ENCODE measurements at places on chromosomes 2 and 18.

GRCh38 chr2:151204756-151205155 is 56.9 kb downstream of the RBM43 start:
- no peak for DNase-seq

- no peak for DNase-seq
These were observed 38.2 kb downstream of the NHEJ1 start for GRCh38 chr2:219122202-219122980.

DNA sequence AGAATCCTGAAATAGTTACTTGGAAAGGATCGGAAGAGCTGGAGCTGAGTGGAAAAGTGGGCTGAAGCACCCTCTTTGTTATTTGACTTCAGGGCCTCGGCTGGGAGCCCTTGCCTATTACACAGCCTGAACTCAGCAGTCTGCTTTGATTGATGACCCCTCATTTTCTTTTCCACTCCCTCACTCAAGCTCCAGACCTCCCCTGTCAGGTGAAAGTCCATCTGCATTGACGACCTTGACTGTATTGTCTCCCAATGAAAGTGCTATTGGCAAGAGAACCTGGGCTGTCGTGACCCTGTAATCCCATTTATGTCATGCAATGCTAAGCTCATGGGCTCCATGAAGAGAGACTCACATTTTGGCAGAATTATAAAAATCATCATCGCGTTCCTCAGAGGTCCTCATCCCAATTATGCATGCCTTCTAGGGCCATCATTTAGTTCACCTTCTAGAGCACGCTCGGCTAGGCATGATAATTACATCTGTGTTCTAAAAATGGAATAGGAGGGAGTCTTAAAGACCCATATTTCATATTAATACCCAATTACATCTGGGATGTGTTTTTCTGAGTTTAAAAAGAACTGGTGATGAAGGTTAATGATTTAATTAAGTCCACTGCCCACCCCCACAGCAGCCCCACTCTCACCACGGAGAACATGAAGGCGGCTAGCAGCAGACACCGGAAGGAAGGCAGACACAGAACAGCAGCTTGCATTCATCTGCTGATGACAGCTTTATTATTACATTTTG is 472.5 kb downstream of the PID1 start:
- no peak for DNase-seq

- peak; percentile 10 for DNase-seq
These were observed 725 bp downstream of the SLC66A2 start for GRCh38 chr18:79950515-79951341.

DNA sequence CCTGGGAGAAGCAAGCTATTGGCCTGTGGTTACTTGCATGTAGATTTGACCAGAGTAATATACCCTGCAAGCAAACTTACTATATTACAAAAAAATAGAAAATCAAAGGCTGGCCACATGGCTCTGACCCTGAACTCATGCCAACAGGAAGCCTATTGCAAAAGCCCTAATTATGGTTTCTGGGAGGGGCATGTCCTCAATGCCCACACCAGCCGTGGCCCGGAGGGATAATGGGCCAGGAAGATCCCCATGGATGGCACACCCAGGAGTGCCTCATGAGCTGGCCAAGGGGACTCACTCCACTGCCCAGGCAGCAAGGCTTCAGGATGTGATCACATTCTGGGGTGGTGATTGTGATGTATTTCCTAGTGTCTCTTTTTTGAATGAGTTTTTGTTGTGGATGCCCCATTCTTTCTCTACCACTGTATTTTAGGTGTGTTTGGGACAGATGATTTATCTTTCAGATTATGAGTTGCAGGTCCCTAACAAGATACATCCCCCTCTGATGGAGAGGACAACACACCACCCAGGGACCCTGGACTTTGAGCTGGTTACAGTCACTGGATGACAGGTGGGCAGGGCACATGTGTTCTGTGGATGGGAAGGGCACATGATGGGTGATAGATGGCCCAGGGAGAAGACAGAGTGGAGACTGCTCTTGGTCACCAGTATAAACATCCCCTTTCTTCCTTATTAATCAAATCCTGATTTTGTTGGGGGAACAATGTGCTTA is 18.7 kb upstream of the TFCP2L1 start:
- no peak for DNase-seq

- no peak for DNase-seq
These were observed 111.8 kb downstream of the HDAC4 start for GRCh38 chr2:239288951-239289511.

- no peak for DNase-seq
These were observed 532.0 kb upstream of the POU3F3 start for GRCh38 chr2:104321796-104322349.

DNA sequence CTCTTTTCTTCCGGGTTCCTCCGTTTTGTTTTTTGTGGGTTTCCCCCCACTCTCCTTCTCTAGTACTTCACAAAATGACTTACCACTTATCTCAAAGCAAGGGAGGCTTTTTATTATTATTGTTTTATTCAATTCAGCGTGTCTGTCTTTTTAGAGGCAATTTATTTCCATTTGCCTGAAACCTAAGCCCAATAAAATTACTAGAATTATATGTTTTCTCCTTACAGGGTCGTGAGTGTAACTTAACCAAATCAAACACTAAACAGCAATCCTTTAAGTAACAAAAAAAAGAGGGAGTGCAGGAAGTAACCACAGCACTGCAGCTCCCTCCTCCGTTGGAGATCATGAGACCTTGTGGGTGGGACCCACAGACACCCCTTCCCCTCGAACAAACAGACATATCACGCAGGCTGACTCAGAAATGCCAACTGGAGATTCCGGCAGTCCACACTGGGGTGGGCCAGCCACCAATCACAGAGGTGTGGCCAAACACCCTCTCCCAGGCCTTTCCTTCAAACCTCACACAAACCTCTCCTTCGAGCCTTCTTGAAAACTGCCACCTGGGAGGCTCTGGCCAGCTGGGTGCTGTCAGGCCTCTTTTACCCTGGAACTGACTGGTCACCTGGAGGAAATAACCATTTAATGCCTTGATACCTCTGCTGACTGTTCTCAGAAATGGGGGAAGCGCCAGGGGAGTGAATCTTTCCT is 207.1 kb upstream of the SMAD2 start:
- no peak for DNase-seq

DNA sequence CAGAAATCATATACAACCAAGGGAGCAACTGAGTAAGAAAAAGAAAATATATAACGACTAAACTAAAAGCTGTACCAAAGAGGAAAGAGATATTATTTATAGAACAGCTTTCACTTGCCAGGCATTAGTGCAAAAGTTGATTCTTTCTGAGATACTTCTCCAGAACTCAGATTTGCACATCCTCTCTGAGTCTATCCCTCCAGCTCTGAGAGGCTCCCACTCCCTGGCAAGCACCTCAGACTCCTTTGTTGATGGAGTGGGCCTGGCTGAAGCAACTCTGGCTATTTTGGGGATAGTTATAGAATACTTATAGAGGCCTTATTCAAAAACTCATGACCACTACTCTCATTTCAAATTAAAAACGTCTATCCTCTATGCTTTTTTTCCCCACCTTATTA is 501.6 kb upstream of the TNP1 start:
- no peak for DNase-seq

DNA sequence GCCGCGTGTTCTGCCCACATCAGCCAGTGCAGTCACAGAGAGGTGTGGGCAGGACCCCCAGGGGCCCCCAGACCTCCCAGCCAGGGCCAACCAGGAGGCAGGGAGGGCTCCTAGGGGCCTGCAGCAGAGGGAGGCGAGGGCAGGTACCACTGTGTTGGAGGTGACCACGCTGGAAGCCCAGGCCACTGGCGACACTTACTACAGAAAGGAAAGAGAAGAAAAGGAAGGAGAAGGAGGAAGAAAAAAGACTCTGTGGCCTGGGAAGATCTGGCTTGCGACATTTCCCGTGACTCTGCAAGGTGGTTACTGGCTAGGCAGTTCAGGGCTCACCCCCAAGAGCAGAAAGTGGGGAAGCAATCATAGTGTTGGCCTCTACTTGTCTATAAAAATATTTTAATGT is 98.1 kb upstream of the BCL2L11 start:
- no peak for DNase-seq

- no peak for DNase-seq
These were observed 1.8 kb upstream of the ABCA12 start for GRCh38 chr2:215140166-215140707.

GRCh38 chr2:175404839-175405238 is 223.3 kb upstream of the ATP5MC3 start:
- DNase-seq = no peak

DNA sequence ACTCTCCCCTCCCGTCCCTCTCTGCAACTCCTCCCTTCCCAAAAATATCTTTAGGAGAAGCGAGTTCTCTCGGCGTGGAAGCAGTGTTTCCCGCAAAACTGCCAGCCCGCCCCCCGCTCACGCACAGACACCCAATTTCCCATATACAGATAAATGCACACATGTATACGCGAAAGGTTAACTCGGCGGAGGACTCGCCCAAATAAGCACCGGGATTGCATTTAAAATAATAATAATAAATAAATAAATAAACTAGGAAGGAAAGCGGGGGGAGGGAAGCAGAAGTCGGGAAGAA is 70.0 kb upstream of the PSMD14 start:
- DNase-seq = no peak

- peak; percentile 12 for DNase-seq
These were observed 35.0 kb downstream of the RTN4 start for GRCh38 chr2:55014962-55015939.

DNA sequence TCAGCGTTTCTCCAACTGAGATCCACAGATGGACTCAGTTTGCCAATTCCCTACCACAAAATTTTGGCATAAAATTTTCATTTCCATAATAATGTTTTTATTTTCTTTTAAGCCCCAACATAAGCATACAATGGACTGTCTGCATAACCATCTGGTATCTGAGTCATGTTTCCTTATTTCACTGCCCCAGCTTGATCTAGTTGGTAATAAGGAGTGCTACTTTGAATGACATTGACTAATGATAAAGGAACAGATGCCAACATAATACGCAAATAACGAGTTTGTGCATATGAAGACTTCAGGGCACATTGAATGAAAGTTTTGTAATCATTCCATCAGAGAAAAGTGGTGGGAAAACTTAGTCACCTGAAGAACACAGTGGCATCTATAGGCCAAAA is 8.8 kb upstream of the MBD2 start:
- no peak for DNase-seq

- no peak for DNase-seq
These were observed 193.5 kb upstream of the CHST9 start for GRCh38 chr18:27378431-27379095.

DNA sequence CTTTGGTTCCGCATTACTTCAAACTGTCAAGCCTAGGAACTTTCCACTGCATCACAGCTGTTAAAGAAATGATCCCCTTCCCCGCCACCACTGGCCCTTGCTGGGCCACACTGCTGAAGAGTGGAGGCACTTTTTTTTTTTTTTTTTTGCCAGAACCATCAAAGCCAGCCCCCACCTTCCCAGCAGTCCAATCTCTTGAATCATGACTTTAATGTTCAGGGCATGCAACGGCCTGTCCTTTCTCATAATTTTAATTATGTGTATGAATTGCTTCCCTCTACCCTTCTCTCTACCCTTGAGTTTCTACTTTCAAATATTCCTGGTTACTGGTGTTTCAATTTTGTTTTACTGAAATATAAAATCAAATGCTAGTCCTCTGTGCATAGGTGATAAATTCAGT is 102.1 kb upstream of the LMAN1 start:
- peak; percentile 61 for DNase-seq

GRCh38 chr2:238710032-238710735 is 137.7 kb upstream of the TWIST2 start:
- DNase-seq = no peak

GRCh38 chr18:49630246-49630699 is 68.4 kb downstream of the LIPG start:
- DNase-seq = no peak

DNA sequence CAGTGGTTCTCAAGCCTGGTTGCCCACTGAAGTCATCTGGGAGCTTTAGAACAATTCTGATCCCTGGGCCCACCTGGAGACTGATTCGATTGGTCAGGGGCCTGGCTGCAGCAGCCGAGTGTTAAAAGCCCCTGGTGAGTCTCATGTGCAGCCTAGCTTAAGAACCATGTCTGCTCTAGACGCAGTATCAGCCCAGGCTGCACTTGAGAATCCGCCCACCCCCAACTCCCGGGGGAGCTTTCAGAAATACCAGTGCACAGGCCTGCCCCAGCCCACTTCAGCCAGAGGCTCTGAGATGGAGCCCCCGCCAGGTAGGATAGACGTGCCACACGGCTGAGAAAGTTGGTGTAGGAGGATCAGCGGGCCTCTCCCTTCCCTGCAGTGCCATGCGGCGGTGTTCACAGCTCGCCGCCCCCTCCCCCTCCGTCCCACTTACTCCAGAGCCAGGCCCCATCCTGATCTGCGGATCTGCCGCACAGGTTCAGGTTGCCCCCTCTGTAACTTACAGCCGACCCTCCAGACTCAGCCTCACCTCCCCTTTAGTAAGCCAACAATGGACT is 209.0 kb upstream of the RAB12 start:
- DNase-seq = no peak

- no peak for DNase-seq
These were observed 5.1 kb downstream of the SERPINB8 start for GRCh38 chr18:63974991-63975390.

GRCh38 chr2:47508641-47509040 is 105.7 kb downstream of the MSH2 start:
- DNase-seq = no peak

DNA sequence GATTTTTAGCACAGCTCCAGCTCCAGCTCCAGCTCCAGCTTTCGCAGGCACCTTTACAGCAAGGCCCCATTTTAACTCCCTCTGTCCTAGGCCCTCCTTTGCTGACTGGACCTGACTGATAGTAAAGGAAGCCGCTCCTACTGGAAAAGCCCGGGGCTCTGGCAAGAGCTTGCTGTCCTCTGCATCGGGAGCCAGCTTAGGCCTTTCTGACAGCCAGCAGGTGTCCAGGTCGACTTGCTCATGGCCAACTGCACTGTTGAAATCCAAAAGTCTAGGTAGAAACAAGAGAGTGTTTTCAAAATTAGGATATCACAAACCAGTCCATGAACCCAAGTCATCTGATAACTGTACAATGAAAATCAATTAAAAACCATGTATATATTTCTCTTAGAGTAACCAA is 161.1 kb downstream of the LAMA1 start:
- DNase-seq = no peak

- no peak for DNase-seq
These were observed 27.9 kb upstream of the POU3F3 start for GRCh38 chr2:104826016-104826415.

DNA sequence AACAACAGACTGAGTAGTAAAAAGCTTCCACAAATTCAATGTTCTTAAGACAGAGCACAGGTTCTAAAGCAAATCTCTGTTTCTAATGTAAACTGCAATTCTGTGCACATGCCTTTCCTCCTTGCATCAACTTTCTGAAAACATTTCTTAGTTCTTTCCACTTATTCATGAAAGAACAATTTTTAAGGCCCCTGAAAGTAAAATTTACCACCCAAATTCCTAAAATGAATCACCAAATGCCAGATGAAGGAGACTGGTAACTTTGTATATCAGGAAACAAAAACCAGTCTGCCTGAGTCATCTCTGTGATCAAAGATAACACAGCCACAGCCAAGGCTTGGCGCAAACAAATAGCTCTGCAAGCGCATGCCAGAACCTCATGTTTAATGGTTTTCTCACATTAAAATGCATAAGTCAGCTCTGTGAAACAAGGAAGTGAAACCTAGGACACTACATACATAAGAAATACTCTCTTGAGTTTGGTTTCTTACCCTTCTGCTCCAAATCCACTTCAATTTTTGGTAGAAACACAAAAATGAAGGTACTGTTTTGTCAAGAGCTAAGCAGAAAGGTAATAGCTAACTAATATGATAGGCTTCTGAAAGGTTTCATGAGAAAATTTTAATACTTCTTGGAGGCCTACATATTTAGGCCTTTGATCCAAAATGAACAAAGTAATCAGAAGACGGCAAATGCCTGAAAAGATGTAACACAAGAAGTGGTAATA is 169.4 kb downstream of the THADA start:
- DNase-seq = no peak

Measured in NCI-H1105 (cell line).